ENCODE measurements at places on chromosomes 11 and 22. TPM values are rescaled to one million over a fixed set of nuclear protein-coding genes. Genes with fewer than 3 reads are reported as not detected.
A peak's percentile ranks its signal among the peaks of the same experiment; 100 is the strongest.

- H3K27me3 ChIP-seq, result no peaks in the 10 kb centered on the region
- H3K4me3 ChIP-seq, result no peak overlapping the region
- H3K27ac ChIP-seq, result peak overlapping the region; percentile 34
- peaks cover 61% of the 10 kb centered on the region for H3K4me1 ChIP-seq
- H3K36me3 ChIP-seq, result peaks cover 30% of the 10 kb centered on the region
- DNase-seq, result no peak
These were observed 62.5 kb downstream of the TCF20 start for GRCh38 chr22:42207918-42208317.

The DUSP8 gene
- 5.8 TPM for total RNA-seq

DNA sequence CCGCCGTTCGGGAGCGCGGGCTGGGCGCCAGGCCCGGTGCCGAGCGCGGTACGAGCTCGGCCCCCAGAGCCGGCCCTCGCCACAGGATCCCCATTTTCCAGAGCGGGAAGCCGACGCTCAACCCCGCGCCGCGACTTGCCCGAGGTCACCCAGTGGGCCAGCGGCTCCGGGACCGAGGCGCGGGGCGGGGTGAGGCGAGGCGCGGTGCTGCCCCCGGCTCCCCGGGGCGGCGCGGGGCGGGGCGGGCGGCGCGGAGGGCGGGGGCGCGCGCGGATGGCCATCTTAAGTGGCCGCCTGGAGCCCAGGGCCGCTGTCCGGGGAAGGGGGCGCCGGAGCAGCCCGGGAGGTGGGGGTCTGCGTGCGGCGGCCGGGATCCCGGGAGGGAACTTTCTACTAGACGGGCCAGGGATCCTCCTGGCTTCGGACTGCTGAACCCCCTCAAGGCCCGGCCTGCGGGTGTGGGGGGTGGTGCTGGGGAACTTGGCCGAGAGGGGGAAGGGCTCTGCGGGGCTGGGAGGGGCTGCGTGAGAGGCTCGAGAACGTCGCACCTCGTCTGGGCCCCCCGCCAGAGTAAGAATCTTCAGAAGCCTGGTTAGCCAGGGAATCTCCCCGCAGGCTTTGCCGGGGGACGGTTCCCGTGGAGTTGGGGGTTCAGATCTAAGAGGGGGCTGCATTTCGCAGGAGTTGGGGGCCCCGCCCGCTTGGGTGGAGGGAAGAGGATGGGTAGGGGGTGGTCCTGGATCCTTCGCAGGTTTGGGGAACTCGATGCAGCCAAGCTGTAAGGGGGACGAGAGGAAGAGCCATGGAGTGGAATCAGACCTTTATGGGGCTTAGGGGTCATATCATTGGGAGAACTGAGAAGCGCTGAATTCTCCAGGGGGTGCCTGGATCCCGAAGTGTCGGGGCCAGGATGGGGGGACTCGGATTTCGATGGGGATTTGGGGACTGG, 678 bp upstream of the INPPL1 start:
- H3K27me3 ChIP-seq, result no peaks in the 10 kb centered on the region
- peaks cover 6% of the 10 kb centered on the region for H3K36me3 ChIP-seq
- peak overlapping the region; percentile 72 for H3K27ac ChIP-seq
- H3K4me1 ChIP-seq, result peaks cover 19% of the 10 kb centered on the region
- DNase-seq, result peak; percentile 41

GRCh38 chr22:27851974-27852746, 50.6 kb upstream of the MN1 start:
- H3K27ac ChIP-seq, result no peak overlapping the region
- no peak overlapping the region for H3K4me3 ChIP-seq
- H3K36me3 ChIP-seq, result peaks cover 51% of the 10 kb centered on the region
- H3K27me3 ChIP-seq, result no peaks in the 10 kb centered on the region

DNA sequence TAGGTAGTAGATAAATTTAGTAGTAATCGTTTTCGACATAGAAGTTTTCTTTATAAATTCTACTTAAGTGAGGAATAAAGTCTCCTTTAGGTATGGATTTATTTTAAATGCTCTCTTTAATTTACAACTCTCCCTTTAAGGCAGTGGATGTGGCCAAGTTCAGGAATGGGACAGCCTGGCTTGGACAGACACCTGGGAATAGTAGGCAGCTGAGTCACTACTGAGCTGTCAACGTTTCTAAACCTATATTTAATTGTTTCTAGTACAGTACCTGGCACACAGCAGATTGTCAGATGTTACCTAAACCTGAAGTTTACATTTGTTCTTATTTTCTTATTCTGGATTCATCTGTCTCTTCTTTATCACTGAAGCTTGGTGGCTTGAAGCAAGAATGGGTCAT, 85.1 kb downstream of the DEPDC5 start:
- H3K4me1 ChIP-seq, result no peaks in the 10 kb centered on the region
- no peak overlapping the region for H3K4me3 ChIP-seq
- DNase-seq, result no peak
- peaks cover 25% of the 10 kb centered on the region for H3K36me3 ChIP-seq
- no peak overlapping the region for H3K27ac ChIP-seq
- H3K27me3 ChIP-seq, result no peaks in the 10 kb centered on the region

DNA sequence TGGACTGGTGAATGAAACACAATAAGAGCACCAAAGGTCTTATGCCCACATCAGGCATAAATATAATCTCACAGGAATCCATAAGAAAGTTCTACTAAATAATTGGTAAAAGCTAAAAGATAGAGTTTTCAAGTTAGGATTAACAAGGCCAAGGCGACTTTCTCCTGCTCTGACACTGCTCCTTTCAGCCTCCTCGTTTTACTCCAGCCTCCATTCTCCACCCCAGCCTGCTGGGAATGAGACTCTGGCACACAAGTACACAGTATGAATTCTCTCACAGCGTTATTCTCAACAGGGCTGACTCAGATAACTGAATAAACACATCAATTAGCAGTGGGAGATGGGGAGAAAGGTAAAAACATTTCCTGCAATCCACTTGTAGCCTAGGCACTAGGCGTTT, 94.9 kb downstream of the APOL5 start:
- DNase-seq, result no peak
- no peaks in the 10 kb centered on the region for H3K4me1 ChIP-seq
- no peaks in the 10 kb centered on the region for H3K27me3 ChIP-seq
- no peaks in the 10 kb centered on the region for H3K36me3 ChIP-seq
- H3K27ac ChIP-seq, result no peak overlapping the region

The GLB1L2 gene
- 1.2 TPM for total RNA-seq

- no peak for DNase-seq
- no peak overlapping the region for H3K27ac ChIP-seq
- peaks cover 9% of the 10 kb centered on the region for H3K4me1 ChIP-seq
- H3K4me3 ChIP-seq, result no peak overlapping the region
- peaks cover 11% of the 10 kb centered on the region for H3K27me3 ChIP-seq
These were observed 127.2 kb downstream of the OSBP2 start for GRCh38 chr22:30821863-30822215.

- H3K36me3 ChIP-seq, result no peaks in the 10 kb centered on the region
- H3K27ac ChIP-seq, result no peak overlapping the region
- no peaks in the 10 kb centered on the region for H3K4me1 ChIP-seq
- H3K27me3 ChIP-seq, result no peaks in the 10 kb centered on the region
- no peak overlapping the region for H3K4me3 ChIP-seq
- DNase-seq, result no peak
These were observed 53.3 kb downstream of the RTN4R start for GRCh38 chr22:20214853-20215252.

The OR5B12 gene
- not detected for total RNA-seq

The LIPT2 gene
- total RNA-seq, result 15.5 TPM

The CCDC87 gene
- not detected for total RNA-seq

DNA sequence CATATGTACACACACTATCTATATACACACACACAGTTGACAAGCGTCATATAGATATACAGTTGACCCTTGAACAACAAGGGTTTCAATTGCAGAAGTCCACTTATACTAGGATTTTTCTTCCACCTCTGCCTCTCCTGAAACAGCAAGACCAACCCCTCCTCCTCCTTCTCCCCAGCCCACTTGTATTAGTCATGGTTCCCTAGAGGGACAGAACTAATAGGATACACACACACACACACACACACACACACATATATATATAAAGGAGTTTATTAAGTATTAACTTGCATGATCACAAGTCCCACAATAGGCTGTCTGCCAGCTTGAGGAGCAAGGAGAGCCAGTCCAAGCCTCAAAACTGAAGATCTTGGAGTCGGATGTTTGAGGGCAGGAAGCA, 92.9 kb downstream of the DHCR7 start:
- H3K4me1 ChIP-seq, result no peaks in the 10 kb centered on the region
- no peaks in the 10 kb centered on the region for H3K36me3 ChIP-seq
- H3K27ac ChIP-seq, result no peak overlapping the region

The YWHAH gene
- total RNA-seq, result 48.0 TPM

- no peak overlapping the region for H3K27ac ChIP-seq
- no peaks in the 10 kb centered on the region for H3K27me3 ChIP-seq
- H3K36me3 ChIP-seq, result no peaks in the 10 kb centered on the region
- DNase-seq, result no peak
- H3K4me3 ChIP-seq, result no peak overlapping the region
These were observed 6.0 kb downstream of the B4GALNT4 start for GRCh38 chr11:375065-376025.

DNA sequence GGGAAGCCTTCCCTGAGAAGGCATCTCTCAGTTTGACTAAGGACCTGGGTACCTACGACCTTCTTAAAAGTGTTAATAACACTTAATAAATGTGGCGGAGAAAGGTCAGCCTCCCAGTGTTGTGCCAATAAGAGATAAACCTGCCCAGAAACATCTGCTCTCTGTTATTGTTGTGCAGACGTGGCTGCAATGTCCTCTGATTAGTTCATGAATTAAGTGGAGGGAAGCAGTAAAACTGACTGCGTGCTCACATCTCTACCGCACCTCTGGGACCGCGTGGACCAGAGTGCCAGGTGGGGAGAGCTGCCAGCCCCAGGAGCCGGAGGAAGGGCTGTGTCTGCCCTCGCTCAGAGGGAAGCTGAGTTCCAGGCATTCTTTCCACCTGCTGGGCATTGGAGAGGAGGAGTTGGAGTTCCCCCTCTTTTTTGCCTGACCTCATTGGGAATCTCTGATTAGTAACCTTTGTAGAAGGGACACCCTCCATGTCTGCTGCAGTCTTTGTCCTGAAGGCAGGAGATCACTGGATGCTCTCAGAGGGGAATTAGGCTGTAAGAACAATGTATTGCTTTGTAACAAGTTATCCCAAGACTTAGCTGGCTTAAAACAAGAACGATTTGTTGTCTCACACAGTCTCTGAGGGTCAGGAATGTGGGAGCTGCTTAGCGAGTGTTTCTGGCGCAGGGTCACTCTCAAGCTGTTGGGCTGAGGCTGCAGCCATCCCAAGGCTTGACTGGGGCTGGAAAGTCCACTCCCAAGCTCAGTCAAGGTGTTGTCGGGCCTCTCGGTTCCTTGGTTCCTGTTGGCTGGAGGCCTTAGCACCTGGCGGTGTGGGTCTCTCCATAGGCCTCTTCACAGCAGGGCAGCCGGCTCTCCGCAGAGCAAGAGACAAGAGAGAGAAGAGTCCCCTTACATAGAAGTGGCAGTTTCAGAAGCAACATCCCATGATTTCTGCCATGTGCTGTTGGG, 247.6 kb upstream of the TBCEL start:
- H3K27me3 ChIP-seq, result no peaks in the 10 kb centered on the region
- H3K4me3 ChIP-seq, result no peak overlapping the region
- H3K27ac ChIP-seq, result no peak overlapping the region
- H3K36me3 ChIP-seq, result no peaks in the 10 kb centered on the region
- no peak for DNase-seq

- no peak for DNase-seq
- no peaks in the 10 kb centered on the region for H3K36me3 ChIP-seq
- H3K4me3 ChIP-seq, result no peak overlapping the region
- no peak overlapping the region for H3K27ac ChIP-seq
- H3K27me3 ChIP-seq, result no peaks in the 10 kb centered on the region
These were observed 155.3 kb downstream of the ST3GAL4 start for GRCh38 chr11:126510621-126511370.

DNA sequence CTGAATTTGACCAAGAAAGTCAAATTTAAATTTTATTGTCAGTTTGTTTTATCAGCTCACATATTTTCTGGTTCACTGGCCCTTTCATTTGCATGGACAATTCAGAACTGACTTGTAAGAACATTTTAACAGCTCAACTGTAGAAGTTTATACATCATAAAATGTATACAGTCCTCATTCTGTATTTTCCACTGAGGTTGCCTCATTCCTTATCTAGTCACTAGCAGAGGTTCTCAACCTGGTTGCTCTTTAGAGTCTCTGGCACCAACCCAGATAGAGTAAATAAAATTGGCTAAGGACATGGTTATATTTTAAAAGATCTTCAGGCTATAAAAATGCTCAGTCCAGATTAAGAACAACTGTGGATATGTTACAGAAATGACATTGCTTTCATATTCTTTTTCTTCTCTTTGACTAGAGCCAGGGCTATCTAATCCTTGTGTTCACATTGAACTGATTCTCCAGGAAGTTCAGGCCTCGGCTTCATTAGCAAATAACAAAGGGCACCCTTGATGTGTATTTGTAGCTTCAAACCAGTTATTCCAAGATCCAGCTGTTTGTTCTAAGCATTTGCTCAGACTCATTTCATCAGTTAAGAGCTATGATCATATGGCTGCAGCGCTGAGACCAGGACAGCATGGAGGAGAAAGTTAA, 782.5 kb downstream of the ETS1 start:
- no peak overlapping the region for H3K27ac ChIP-seq
- no peak for DNase-seq
- peaks cover 2% of the 10 kb centered on the region for H3K27me3 ChIP-seq
- H3K36me3 ChIP-seq, result no peaks in the 10 kb centered on the region
- H3K4me1 ChIP-seq, result no peaks in the 10 kb centered on the region

The OR8D4 gene
- total RNA-seq, result not detected

GRCh38 chr11:67505605-67506396, 638 bp upstream of the PITPNM1 start:
- peaks cover 52% of the 10 kb centered on the region for H3K4me1 ChIP-seq
- no peaks in the 10 kb centered on the region for H3K27me3 ChIP-seq
- H3K4me3 ChIP-seq, result peak overlapping the region; percentile 49
- H3K36me3 ChIP-seq, result peaks cover 24% of the 10 kb centered on the region
- peak overlapping the region; percentile 93 for H3K27ac ChIP-seq

GRCh38 chr22:29095459-29095858, 22.6 kb downstream of the KREMEN1 start:
- no peaks in the 10 kb centered on the region for H3K4me1 ChIP-seq
- H3K36me3 ChIP-seq, result no peaks in the 10 kb centered on the region
- H3K4me3 ChIP-seq, result no peak overlapping the region
- H3K27ac ChIP-seq, result no peak overlapping the region
- H3K27me3 ChIP-seq, result no peaks in the 10 kb centered on the region
- DNase-seq, result no peak

- no peak for DNase-seq
- H3K36me3 ChIP-seq, result no peaks in the 10 kb centered on the region
- H3K4me3 ChIP-seq, result no peak overlapping the region
- H3K27me3 ChIP-seq, result no peaks in the 10 kb centered on the region
- no peak overlapping the region for H3K27ac ChIP-seq
- no peaks in the 10 kb centered on the region for H3K4me1 ChIP-seq
These were observed 67.8 kb upstream of the INCENP start for GRCh38 chr11:62055970-62056369.

DNA sequence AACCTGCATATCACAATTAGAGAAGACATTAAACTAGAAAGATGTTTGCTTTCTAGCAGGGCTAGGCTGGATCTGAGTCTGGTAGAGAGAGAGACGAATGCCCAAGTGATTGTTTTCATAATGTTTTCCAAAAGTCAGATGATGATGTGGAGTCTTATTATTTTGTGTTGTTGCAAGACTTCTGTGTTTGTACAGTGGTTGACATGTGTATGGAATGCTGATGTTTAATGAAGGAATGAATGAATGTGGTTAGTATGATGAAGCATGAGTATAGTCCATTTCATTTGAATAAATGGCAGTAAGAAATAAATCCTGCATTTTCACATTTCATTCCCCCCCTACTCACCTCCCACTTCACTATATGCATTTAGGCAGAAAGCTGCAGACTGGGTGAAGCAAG, 69.6 kb downstream of the PPP2R1B start:
- DNase-seq, result no peak
- peaks cover 7% of the 10 kb centered on the region for H3K4me1 ChIP-seq
- no peaks in the 10 kb centered on the region for H3K27me3 ChIP-seq
- no peak overlapping the region for H3K4me3 ChIP-seq
- peaks cover under 1% of the 10 kb centered on the region for H3K36me3 ChIP-seq
